ENCODE measurements at places on chromosomes 7 and 10.

DNA sequence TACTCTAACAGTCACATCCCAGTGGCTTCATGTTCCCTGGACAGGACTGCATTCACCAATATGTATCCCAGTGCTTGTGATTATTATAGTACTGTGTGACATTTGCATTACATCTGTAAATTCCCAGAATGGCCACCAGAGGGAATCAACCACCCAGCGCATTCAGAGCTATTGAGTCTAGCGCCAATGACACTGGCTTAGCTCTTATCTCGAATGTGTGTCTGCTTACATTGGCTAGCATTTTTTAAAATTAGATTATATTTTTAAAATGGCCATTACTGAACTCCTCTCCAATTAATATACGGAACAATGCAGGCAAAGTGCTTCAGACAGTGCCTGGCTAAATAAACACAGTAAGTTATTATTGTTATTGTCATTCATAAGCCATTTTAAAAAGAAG lies 36.3 kb downstream of the TRIL start:
- DNase-seq = no peak

GRCh38 chr7:26490640-26491624 lies 199.3 kb downstream of the SNX10 start:
- DNase-seq = no peak

DNA sequence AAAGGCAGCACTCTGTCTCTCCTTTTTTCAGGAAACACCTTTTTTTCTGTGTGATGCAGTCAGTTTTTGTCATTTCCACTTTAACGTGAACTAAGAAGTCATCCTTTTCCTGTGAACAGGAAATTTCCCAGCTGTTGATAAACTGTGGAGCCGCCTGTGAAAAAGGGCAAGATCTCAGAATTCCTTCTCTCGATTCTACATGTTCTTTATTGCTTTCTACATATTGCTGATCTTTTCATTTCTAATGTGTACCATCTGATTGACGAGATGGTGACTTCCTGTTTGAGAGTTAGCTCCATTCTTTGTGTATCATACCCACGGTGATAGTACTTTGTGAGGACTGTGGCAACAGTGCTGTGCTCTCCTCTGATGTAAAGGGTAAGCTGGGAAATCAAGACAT lies 50.4 kb downstream of the ADD3 start:
- DNase-seq = no peak

- no peak for DNase-seq
Observed at GRCh38 chr7:66558201-66558641, 70.5 kb upstream of the KCTD7 start.

GRCh38 chr10:97571622-97572021 lies 957 bp upstream of the ANKRD2 start:
- DNase-seq = no peak

DNA sequence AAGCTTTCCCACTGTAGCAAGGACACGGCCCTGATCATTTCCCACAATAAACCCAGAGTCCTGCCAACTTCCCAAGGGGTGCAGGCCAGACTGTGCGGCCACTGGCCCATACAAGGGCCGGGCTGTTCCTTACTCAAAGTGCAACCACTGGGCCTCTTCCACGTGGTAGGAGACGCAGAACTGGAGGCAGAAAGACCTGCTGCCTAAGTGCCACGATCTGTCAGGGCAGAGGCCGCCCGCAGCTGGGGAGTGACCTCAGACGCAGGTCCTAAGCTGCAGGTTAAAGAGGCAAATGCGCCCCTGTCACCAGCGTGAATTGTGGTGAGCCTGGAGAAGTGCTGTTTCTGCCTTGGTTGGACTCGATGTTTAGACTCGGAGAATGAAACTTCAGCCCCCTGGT lies 26.2 kb downstream of the GPER1 start:
- DNase-seq = no peak

DNA sequence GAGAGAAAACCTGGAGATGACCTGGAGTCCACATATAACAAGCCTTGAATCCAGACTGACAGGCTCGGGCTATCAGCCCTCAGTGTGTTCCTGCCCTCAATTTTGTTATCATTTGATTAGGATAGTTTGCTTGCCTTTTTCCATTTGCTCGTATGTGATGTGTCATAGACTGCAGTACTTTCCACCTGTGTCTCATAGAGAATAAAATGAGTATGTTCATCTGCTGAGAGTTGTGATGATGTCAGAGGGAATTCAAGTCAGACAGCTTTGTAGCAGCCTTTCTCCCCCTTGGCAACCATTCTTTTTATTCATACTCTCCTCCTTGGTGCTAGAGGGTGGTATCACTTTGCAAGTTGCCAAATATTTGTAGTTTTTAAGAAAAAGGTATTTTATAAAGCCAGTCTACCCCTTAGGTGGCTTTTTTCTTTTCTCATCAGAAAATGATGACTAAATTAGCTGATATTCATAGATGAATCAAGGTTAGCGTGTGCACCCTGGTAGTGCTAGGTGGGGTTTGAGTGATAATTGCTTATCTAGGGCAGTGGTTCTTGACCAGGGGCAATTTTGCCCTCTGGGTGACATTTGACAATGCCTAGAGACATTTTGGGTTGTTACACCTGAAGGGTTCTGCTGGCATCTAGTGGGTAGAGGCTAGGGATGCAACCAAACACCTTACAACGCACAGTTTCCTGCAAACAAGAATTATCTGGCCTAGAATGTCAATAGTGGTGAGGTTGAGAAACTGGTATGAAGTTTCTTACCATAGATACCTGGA lies 5.4 kb downstream of the SGPL1 start:
- no peak for DNase-seq

DNA sequence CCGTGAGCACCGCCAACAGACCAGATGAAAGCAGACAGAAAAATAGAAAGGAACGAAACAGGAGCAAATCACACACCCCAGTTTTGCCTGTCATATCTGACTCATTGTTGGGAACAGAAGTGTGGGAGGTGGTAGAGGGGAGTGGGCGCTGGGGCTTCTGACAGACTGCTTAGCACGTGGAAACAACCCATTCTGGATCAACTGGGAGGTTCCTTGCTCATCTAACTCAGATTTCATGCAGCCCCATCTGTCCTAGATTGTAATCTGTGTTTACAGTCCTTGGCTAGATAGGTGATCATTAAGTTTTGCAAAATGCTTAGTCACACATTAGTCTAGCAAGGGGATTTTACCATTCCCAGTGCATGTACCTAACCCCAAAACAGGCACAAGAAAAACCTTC lies 154.1 kb downstream of the NRP1 start:
- peak; percentile 66 for DNase-seq

- DNase-seq = no peak
Observed at GRCh38 chr7:93228302-93228701, 2.0 kb upstream of the HEPACAM2 start.

DNA sequence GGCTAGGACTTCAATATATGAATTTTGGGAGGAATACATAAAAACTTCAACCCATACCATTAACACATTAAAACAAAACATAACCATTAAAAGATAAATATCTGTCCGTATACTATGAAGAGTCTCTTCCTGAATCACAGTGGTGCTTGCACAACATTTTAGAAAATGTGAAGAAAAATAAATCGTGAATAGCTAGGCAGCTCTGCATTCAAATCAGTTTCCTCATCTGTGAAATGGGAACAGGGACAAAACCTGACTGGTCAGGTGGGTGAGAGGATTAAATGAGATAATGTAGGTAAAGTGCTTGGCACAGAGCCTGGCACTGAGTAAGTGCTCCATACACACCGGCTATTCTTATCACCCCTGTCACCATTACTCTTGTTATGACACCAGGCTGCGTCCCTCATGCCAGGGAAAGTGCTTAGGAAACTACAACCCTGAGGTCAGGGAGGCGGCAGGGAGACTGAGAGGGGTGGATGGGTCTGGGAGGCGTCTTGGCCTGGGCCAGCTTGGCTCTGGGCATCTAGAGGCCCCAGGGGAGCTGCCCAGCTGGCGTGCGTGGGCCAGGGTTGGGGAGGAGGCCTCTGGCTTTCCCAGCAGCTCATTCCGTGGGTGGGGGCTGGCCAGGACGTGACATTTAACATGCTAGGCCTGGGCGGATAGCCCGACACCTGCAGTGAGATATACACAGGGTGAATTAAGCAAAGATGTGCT lies 78.3 kb downstream of the SH3PXD2A start:
- no peak for DNase-seq

DNA sequence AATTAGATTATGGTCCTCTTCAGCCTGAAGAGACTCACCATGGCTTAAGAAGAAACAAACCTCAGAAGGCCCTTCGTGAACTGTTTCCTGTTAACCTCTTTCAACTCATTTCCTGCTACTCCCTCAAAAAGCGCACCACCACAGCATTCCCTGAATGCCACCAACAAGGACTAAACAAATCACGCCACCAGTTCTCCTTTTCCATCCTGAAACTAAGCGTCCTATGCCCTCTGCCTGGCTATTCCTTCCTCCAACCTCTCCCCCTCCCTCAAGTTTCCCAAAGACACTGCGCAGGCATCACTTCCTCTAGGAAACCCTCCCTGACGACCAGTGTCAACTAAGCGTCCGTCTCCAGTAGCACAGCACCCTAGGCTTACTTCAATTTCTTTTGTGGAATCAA lies 12.0 kb downstream of the YWHAG start:
- no peak for DNase-seq

GRCh38 chr7:132782777-132783640 lies 206.7 kb upstream of the PLXNA4 start:
- no peak for DNase-seq

DNA sequence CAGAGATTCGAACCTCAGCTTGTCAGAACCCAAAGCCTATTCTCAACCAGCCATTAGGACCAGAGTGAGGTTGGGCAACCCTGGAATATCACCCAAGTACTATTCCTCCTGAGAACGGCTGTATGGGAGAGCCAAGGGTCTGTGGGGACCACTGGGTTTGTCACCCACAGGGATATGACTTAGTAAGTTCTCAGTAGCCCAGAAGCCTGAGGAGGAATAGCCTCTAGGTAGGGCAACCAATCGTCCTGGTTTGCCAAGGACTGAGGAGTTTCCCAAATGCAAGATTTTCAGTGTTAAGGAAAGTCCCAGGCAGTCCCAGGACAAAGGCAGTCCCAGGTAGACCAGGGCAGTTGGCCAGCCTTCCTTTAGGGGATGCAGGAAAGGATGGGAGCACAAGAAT lies 46.7 kb downstream of the PNLIPRP2 start:
- DNase-seq = no peak

GRCh38 chr10:103884681-103885139 lies 29.3 kb upstream of the SH3PXD2A start:
- no peak for DNase-seq

DNA sequence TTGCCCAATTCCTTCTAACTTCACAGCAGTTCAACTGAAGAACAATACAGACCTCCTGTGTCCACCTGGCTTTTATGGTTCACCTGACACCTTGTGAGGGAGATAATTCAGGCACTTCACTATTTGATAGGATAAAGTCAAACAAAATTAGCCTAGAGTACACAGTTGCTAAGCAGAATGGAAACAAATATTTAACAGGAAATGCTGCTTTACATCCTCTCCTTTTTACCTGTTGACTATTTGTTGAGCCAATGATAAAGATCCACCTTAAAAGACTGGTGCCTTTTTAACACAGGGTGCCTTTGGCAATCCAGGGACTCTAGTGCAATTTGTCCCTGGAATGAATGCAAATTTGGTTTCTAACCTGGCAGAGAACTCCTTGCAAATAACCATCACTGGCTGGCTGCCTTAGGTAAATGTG lies 39.8 kb downstream of the ITPRID1 start:
- no peak for DNase-seq

DNA sequence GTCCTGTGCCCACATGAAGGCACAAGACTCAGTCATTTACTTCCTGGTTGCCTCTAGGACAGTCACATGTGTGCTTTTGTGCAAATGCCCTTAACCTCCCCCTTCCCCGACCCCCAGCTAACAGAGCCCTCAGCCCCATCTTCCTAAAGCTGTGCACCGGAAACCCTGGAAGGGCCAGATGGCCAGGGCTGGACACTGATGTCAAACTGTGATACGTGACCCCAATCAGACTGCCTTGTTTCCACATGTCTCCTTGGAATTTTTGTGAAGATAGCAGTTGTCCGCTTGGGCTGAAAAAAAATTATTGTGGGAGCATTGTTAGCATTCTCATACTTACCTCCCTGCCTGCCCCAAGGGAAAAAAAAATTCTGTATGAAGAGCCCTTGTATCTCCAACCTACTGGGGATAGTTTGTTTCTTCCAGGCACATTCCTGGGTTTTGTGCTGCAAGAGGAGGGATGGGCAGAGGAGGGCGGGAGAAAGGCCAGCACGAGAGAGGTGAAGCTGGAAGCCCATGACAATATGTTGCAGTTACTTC lies 17.0 kb upstream of the ADAM12 start:
- DNase-seq = no peak

DNA sequence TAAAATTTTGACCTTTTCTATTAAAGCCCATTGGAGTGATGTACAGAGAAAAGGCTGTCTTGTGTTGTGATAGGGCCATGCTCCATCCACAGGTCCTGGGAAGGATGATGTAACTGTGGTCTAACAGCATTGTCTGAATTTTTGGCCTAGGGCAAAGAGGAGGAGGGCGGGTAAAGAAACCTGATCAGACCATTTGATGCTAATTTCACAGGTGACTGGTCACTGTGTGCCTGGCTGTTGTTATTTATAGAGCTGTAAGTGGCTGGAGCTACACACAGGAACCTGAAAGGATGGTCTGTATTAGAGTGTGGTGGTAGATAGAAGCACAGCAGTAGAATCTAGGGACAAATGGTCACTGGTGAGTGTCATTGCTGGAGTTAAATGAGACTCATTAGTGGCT lies 182.1 kb downstream of the AUTS2 start:
- DNase-seq = no peak

- peak; percentile 70 for DNase-seq
Observed at GRCh38 chr7:22640269-22640668, 86.7 kb upstream of the IL6 start.

DNA sequence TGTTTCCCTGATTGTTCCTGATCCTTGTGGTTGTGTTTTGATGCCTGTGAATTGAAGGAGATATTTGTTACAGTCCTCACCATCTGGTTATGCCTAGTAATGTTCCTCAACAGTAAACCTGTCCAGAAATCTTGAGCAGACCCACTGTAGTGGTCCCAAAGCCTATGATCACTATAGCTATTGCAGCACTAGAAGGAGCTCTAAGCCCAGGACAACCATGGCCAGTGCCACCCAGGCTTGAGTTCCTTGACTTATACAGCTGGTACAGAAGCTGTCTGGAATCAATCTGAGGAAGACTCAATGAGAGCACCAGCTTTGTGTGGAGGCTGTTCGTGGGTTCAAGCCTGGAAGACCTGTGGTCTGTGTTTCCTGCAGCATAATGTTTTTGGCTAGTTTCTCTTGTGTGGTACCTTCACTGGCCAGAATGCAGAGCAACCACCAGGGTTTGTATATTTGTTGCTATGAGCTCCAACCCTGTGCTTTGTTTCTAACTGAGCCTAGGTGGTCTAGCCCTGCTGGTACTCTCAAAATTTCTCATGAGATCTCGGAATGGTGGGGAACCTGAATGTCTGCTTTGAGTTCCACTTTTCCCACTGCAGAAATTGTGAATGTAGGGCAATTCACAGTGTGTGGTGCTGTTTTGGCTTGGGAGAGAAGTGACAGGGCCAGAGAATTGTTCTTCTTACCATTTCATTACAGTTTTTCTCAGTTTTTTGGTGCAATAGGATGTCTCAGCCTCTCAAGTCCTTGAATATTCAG lies 355.2 kb downstream of the SUGCT start:
- DNase-seq = no peak

All from activated effector memory CD4-positive, alpha-beta T cell treated with anti-CD3 and anti-CD28 coated beads, Interleukin-2, amount 50 U/mL, for 16 hours (primary cell).